Pulmonary artery endothelial cell (primary cell): ENCODE measurements at places on chromosomes 16 and 17. TPM values are rescaled to one million over a fixed set of nuclear protein-coding genes. Genes with fewer than 3 reads are reported as not detected.

Gene ABCC12
- not detected in 2 replicates for total RNA-seq

Gene TLCD2
- total RNA-seq = 1.7 and 1.9 TPM in 2 replicates

Gene PTX4
- total RNA-seq = not detected in 2 replicates

Gene SRL
- 0.07 and 0.11 TPM in 2 replicates for total RNA-seq

Gene TMC5
- total RNA-seq = not detected in 2 replicates

Gene ZNF785
- total RNA-seq = 8.0 and 9.4 TPM in 2 replicates

Gene UNC45B
- total RNA-seq = not detected in 2 replicates

Gene GLYR1
- 55.9 and 75.0 TPM in 2 replicates for total RNA-seq

Gene IRF8
- total RNA-seq = not detected in 2 replicates

Gene CA5A
- not detected in 2 replicates for total RNA-seq

Gene CACNG1
- not detected in 2 replicates for total RNA-seq

Gene CDK3
- total RNA-seq = 1.1 and 1.2 TPM in 2 replicates

Gene CD19
- total RNA-seq = 0.25 TPM in 1 of 2 replicates, not detected in the other

Gene PSMC5
- 134 and 137 TPM in 2 replicates for total RNA-seq

Gene TMEM204
- total RNA-seq = 24.6 and 25.7 TPM in 2 replicates

Gene C16orf54
- not detected in 2 replicates for total RNA-seq
